CD4-positive, alpha-beta T cell treated with Interleukin-4 for 1 hour (primary cell): ENCODE measurements at places on chromosomes 12 and 14.

DNA sequence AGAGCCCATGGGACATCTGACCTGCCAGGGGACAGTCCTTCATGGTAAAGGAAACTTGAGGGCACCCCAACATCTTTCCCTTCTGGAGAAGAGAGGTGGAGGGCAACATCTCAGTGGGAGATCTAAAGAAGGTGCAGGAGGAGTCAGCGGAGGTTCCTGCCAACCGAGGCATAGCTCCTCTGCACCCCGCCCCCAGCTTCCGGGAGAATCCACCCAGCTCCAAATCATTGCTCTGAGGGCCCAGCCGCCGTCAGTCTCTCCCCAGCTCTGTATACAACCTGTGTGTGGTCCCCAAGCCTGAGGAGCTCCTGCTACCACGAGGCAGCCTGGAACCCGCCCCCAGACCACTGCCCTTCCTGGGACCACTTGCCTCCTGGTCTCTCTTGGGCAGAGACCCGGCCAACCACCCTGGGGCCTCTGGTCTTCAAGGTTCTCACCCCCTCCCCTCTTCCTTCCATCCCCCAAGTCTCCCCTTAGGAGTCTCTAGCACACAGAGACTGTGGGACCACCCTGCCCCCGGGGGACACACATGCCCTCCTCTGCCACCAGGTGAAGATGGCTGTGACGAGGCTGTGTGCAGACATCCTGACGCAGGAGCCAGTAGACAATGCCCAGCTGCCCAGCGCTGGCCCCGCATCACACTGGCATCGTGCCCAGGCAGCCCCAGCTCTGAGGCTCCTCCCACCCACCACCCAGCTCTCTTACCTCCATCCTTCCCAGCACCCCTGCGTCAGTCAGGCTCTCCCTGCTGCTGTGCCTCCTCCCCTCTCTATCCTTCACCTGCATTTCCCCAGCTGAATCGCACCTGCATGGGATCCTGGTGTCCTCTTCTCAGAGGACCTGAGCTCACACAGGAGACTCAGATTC lies 13.0 kb upstream of the NUDT14 start:
- peak; percentile 34 for DNase-seq

DNA sequence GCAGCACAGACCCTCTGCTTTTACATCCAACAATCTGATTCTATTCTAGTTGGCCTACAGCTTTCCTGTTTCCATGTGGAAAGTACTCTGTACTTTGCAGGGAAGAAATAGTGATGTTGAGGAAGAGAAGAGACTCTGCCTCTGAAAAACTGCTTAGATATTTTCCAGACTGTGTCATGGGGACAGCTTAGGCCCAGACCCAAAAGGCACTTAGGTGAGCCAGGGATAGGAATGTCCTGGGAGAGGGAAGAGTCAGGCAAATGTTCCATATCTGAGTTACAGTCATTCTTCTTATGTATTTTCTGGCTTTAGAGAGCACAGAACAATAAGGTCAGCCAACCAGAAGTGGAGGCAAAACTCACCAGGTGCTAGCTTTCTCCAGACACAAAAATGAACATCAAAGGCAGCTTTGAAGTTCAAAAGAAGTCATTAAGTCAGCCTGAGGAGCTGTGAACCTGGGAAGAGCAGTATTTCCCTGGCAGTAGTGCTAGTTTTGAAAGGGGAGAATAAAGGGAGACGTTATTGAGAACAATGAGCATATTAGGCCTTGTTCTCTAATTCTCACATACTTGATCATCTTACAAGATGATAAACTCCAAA lies 199.7 kb upstream of the LMNTD1 start:
- DNase-seq: no peak

GRCh38 chr14:94682061-94682516 lies 69.9 kb downstream of the SERPINA3 start:
- DNase-seq: no peak

DNA sequence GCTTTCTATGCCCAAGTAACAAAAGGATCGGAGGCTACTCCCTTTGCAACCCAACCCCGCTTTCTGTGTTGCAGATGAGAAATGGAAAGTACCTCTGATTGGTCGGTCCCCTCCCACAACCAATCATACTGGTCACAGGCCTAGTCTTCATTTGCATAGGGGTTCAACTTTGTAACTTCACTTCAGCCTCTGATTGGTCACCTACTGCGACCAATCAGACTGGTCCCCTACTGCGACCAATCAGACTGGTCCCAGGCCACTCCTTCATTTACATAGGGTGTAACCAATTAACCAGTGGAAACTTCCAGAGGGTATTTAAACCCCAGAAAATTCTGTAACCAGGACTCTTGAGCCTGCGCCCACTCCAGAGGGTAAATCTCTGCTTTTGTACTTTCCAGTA lies 906.4 kb upstream of the TMEM132C start:
- DNase-seq: no peak

GRCh38 chr12:129871991-129872972 lies 31.5 kb downstream of the TMEM132D start:
- no peak for DNase-seq

GRCh38 chr12:29559198-29559597 lies 61.7 kb upstream of the OVCH1 start:
- no peak for DNase-seq

DNA sequence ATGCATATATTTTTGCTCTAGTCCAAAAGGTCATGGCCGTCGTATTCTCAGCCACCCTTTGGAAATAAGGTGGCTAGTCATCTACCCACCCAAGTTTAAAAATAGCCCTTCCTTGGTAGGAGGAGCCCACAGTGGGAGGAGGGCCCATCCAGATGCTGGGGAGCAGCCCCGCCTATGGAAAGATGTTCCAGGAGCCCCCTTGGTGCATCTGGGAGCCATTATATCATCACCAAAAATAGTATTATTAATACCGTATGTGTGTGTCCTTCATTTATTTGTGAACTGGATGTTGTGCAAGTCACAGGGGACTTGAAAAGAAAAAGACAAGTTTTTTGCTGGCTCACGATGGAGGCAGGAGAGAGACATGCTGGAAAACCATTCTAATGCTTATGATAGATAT lies 34.0 kb downstream of the EMP1 start:
- no peak for DNase-seq

DNA sequence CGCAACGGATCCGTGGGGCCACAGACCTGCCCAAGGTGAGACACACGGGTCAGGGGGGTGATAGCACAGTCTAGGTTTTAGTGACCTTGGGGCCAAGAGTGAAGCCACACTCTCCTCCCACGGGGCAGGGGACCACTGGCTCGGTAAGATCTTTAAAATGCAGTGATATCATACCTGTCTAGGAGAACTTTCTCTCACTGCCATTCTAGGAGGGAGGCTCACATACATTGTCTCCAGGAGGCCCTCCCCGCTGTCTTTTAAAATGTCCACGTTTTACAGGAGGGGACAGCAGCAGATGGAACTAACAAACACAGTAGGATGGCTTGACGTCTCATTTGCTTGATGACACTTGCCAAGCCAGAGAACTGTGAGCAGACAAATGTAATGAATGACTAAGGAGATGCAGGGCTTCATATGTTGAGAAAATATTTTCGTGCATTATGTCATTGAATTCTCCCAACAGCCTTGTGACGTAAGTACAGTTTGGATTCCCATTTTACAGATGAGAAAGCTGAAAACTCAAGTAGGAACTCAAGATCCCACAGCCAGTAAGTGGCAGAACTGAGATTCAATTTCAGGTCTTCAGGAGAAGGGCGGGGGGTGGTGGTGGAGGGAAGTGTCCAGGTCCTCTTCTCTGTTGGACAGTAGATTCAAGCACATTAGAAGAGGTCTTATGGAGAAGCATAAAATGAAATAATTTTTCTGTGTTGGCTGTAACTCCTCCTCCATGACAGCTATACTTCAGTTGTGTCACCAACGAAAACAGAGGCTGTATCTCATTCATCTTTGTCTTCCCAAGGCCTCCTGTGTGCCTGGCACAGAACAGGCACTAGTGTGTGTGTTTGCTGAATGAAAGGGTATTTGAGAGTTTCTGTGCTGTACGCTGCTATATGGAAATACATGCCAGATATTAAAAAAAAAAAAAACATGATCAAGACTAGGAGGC lies 2.1 kb downstream of the VASH1 start:
- DNase-seq: no peak

DNA sequence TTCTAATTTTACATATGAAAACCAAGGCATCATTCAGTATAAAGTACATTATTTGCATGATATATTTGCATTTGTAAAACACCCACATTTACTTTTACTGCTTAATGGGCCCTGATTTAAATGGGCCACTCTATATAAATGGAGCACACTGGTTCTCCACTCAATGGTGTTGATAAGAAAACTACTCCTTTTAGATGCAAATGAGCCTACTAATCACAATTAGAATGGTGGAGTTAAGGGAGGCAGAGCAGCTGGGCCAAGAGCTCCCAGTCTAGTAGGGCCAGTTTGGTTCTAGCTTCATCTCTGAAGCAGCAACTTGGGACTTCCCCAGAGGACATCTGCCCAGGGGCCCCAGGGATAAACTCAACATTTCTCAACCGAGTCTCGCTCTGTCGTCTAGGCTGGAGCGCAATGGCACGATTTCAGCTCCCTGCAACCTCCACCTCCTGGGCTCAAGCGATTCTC lies 120.7 kb downstream of the FOXN3 start:
- no peak for DNase-seq

GRCh38 chr12:106878804-106879203 lies 76.9 kb upstream of the TMEM263 start:
- no peak for DNase-seq
